Endothelial cell of umbilical vein (primary cell): ENCODE measurements at places on chromosomes 1 and 21. TPM values are rescaled to one million over a fixed set of nuclear protein-coding genes. Genes with fewer than 3 reads are reported as not detected.

- no peak overlapping the region for H3K27ac ChIP-seq
- no peaks in the 10 kb centered on the region for H3K36me3 ChIP-seq
- DNase-seq, result no peak
- no peaks in the 10 kb centered on the region for H3K4me1 ChIP-seq
- H3K4me3 ChIP-seq, result no peak overlapping the region
These were observed 8.6 kb upstream of the IL20 start for GRCh38 chr1:206856674-206857464.

DNA sequence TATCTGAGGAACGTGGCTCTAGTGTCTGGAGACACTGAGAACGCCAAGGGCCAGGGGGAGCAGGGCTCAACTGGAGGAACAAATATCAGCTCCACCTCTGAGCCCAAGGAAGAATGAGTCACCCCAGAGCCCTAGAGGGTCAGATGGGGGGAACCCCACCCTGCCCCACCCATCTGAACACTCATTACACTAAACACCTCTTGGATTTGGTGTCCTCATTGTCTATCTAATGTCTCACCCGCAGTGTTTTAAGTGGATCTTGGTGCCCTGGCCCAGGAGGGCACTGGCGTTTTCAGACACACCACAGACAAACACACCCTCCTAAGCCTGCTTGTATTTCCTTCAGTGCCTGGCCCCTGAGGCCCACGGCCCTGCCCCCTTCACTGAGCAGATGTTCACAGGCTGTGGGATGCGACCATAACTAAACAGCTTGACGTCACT is 2.2 kb upstream of the FALEC start:
- no peak overlapping the region for H3K27ac ChIP-seq
- peaks cover 7% of the 10 kb centered on the region for H3K4me1 ChIP-seq
- H3K36me3 ChIP-seq, result no peaks in the 10 kb centered on the region

DNA sequence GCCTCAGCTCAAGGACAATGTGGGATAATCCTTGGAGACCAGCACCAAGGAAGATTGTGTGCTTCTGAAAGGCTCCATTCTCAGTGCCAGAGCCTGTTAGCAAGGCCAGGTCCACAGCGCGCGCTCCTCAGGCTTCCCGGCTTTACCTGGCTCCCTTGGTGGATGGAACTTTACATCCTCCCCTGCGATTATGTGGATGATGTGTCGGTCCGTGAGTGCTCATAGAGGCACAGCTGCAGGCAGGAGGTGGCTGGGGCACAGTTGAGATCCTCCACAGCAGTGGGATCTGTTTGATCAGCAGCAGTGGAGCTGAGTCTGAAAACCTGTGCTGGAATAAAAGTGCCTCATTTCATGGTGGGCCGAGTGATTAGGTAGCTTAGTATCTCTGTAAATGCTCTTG is 62.7 kb downstream of the PRDM2 start:
- H3K27me3 ChIP-seq, result no peaks in the 10 kb centered on the region
- no peaks in the 10 kb centered on the region for H3K36me3 ChIP-seq
- no peak overlapping the region for H3K4me3 ChIP-seq
- no peaks in the 10 kb centered on the region for H3K4me1 ChIP-seq
- H3K27ac ChIP-seq, result no peak overlapping the region

GRCh38 chr1:203525685-203526084 is 31.7 kb downstream of the OPTC start:
- H3K27ac ChIP-seq, result no peak overlapping the region
- no peaks in the 10 kb centered on the region for H3K27me3 ChIP-seq
- peaks cover 1% of the 10 kb centered on the region for H3K4me1 ChIP-seq
- no peak overlapping the region for H3K4me3 ChIP-seq
- no peaks in the 10 kb centered on the region for H3K36me3 ChIP-seq
- DNase-seq, result no peak

- no peak overlapping the region for H3K4me3 ChIP-seq
- H3K4me1 ChIP-seq, result no peaks in the 10 kb centered on the region
- peaks cover 28% of the 10 kb centered on the region for H3K27me3 ChIP-seq
These were observed 6.5 kb upstream of the GRIK3 start for GRCh38 chr1:37040773-37041172.

- H3K4me3 ChIP-seq, result no peak overlapping the region
- no peaks in the 10 kb centered on the region for H3K36me3 ChIP-seq
- no peak overlapping the region for H3K27ac ChIP-seq
- H3K4me1 ChIP-seq, result no peaks in the 10 kb centered on the region
These were observed 393.2 kb downstream of the RPS6KC1 start for GRCh38 chr1:213444224-213444623.

Gene FOXO6
- total RNA-seq, result 0.18 and 0.38 TPM in 2 replicates
